ENCODE measurements at places on chromosomes 3 and 15.
A peak's percentile ranks its signal among the peaks of the same experiment; 100 is the strongest.

DNA sequence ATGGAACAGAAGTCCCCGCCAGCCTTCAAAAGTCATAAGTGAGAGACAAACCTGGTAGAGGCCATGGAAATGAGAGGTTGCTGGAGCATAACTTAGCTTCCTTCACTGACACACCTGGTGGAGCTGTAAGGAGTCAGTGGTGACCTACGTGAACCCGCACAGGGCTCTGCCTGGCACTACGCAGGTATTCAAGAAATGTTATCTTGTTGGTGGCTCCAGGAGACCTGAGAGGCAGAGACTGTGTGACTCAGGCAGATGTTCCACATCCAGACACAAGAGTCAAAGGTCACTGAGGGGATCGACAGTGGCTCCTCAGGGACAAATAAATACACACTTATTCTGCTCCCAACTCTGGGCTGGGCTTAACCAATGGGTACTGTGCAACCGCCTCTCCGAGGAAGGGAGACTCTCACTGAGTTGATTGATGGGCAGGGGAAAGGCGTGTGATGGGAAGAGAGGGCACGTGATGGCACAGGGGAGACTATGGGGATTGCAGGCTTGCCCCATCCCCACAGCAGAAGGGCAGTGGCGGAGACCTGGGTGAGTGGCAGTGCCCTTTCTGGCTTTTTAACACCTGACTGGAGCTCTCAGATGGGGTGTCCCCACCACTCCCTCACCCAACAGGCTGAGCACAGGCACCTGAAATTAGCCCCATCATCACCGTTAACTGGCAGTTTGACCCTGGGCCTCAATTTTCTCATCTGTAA is 111.7 kb upstream of the SMAD3 start:
- DNase-seq, result no peak

DNA sequence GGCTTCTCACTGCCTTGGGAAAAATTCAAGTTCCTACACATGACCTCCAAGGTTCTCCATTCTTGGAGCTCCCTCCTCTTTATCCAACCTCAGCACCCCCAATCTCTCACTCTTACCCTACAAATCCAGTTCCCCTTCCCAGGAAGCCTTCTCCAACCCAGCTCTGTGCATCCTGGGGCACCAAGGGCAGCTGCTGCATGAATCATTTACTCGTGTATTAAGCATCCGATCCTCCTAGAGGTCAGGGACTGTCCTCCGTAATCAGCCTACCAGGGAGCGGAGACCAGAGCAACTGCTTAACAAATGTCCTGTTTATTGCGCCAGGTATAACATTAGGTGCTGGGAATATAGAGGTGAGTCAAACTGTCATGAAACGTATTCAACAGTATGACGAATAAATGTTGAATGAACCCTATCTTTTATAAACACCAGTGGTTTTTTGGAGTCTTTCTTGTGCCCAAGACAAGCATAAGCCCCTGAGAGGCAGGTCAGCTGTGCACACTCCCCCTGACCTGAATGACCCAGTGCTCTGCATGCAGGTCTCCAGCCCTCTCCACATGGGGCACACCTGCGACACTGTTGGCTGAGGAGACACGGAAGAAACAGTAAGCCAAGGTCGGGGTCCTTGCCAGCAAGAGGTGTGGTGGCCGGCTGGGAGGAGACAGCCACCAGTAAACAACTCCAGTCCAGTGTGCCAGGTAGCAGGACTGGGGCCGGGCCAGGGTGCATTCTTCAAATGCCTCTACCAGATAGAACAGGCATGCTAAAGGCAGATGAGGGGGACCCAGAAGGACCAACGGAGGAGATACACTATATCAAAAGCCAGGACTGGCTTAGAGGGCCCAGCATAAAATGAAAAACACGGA is 27.6 kb downstream of the ANP32A start:
- no peak for DNase-seq

DNA sequence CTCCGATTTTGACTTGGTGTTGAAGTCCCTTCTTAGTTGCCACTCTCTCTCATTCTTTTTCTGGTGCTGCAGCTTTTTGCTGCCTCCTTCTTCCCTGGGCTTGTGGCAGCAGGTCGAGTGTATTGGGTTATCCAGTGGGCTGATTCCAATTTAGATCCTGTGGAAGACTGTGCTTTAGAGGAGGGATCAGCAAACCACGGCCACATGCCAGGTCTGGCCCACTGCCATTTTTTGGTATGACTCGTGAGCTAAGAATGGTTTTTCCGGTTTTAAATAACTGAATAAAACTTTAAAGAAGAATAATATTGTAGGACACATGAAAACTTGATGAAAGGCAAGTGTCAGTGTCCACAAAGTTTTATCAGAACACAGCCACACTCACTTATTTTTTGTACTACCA is 330.5 kb downstream of the ROBO2 start:
- no peak for DNase-seq

DNA sequence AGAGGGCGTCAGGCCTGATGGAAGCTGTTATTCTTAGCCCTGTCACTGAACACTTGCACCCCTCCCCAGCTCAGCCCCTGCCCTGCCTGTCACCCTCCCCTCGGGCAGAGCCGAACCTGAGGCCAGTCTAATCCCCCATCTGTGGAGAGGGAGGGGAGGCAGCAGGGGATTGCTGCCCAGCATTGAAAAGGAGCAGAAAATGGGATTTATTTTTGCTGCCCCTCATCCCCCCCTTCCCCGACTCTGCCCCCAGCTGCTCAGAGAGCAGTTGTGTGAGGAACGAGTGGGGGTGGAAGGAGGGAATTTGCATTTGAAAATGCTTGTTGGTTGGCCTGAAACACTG is 71.6 kb downstream of the EPHB3 start:
- DNase-seq, result no peak

DNA sequence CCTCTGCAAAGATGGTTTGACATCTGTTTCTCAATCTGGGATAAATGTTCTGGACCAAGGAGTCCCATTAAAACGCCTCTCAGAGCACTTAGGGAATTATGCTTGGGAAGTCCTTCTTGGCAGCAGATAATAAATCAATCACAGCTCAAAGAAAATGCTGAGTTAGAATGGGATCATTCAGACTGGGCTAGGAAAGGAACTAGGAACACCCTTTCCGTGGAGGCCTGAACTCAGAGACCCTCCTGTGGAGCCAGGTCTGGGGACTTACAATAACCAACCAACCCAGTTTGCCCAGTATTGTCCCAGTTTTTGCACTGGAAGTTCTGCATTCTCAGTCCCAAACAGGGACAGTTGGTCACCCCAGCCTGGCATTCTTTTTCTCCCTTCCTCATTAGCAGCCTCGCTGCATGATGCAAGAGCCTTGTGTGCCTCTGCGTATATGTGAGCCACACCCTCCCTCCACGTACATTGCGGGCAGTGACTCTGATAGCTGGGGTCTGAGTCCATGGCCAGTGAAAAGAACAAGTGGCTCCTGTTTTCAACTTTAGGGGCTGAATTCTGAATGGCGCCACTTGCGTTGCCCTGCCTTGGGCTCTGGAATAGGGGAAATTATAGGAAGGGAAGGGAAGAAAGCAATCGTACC is 88.7 kb downstream of the SEMA5B start:
- no peak for DNase-seq

GRCh38 chr15:61079529-61079928 is 149.6 kb downstream of the RORA start:
- DNase-seq, result no peak

- DNase-seq, result no peak
Observed at GRCh38 chr3:184766555-184767261, 45.3 kb upstream of the VPS8 start.

- DNase-seq, result no peak
Observed at GRCh38 chr15:86178845-86179244, 99.2 kb downstream of the AGBL1 start.

DNA sequence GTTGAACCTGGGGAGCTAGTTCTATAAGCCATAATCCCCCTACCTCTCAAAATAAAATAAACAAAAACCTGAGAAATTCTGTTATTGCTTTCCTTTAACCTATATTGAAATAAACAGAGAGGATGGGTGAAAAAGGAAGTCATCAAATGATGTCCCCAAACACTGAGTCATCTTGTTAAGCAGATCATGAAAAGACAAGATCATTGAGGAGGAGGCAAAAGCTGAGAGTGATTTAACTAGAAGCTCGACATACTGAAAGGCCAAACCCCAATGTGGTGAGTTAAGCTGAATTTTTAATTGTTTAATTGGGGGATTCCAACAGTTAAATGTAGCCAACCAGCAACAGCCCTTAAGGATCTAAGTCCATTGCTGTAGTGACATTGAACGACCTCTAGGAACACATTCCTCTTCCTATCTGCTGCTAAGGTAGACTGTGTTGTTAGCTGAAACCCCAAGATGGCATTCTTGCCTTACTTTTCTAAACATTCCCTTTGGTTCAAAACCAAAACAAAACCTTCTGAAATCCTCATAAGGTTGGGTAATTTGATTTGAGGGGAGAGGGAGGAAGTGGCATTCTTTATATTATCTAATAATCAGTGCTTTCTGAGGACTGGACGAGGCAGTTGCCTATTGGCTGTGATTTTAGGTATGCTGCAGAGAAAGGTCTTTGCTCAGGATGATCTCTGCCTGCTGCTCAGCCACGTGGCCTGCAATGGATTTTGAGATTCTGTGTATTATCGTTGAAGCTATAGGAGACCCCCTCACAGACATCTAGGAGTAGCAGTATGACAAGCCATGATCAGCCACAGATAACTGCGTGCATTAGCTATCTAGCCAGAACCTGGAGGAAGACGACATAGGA is 62.7 kb upstream of the BNIP2 start:
- peak; percentile 4 for DNase-seq

DNA sequence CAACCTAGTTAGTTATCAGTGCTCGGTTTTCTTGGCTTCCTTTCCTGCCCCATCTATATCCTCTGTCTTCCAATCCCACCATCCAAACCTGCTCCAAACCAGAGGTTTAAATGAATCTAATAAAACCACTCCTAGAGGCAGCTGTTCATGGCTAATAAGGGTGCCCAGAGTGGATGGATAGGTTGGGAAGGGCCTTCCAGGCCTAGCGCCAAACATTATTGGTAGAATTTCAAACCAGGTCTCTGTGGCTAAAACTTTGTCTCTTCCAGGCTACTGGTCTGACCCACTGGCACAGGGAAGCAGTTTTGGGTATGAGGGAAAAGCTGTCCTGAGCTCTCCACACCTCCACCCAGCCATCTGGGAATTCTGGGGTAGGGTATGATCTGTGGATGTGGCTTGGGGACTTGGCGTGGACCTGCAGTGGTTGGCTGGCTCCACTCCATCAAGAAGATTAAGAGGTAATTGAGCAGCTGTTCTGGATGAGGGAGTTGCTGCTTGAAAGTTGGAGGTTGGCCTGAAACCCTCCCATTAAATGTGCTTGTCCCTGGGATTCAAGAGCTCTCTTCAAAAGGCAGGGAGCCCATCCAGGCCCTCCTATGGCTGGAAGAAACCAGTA is 29.3 kb upstream of the INSYN1 start:
- no peak for DNase-seq

- DNase-seq, result peak; percentile 2
Observed at GRCh38 chr3:66989860-66990696, 8.0 kb upstream of the KBTBD8 start.

- DNase-seq, result no peak
Observed at GRCh38 chr15:59438625-59439290, 772 bp downstream of the FAM81A start.

DNA sequence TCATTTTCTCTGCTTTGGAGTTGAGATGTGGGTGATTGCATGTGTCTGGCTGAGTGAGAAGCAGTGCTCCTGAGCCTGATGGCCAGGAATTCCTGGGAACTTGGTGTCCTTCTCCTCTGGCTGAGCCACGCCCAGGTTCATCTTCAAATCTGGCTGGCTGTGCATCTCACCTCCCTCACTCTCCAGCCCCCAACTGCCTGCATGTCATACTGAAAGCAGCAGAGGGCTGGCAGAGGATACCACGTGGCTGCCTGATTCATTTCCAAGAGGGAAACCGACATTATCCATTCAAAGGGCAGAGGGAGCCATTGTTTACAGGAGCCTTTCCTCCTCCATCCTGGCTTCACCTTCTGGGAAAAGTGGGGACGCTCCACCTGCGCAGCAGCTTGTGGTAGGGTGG is 57.4 kb downstream of the ABHD5 start:
- DNase-seq, result no peak

- no peak for DNase-seq
Observed at GRCh38 chr3:43871627-43872245, 181.0 kb downstream of the ABHD5 start.

DNA sequence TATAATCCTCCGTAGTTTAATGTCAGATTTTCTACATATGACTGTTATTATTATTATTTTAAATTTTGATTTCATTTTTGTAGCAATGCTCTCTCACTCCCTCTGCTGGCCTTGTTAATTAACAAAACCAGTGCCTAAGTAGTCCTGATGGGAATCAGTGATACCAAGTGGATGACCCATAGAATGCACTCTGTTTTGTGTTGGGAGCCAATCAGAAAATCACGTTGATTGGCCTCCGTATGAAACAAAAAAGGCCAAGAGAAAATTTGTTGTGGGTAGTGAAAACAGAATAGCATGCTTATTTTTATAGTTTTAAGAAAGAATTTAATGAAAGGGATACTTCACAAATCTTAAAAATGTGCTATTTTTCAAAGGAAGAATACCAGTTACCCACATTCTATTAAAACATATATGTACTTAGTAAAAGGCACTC is 34.4 kb upstream of the MEIS2 start:
- no peak for DNase-seq

DNA sequence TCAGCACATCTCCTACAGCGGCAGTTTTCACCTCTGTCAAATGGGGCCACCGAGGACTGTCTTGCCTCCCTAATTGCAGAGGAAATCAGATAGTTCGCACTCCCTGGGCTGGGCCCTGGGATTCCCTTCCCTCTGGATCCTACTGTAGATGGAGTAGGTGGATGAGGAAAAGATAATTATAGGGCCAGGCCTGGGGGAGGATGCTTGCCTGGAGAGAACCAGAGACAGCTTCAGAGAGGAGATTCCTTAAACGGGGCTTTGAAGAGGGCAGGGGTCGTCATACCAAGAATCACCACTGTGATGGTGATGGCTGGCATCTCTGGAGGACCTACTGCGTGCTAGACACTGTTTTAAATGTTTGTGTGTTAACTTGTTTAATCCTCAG is 50.8 kb upstream of the SLC6A6 start:
- no peak for DNase-seq
